Suppressor macrophage (primary cell): ENCODE measurements at places on chromosomes 3 and 15.

DNA sequence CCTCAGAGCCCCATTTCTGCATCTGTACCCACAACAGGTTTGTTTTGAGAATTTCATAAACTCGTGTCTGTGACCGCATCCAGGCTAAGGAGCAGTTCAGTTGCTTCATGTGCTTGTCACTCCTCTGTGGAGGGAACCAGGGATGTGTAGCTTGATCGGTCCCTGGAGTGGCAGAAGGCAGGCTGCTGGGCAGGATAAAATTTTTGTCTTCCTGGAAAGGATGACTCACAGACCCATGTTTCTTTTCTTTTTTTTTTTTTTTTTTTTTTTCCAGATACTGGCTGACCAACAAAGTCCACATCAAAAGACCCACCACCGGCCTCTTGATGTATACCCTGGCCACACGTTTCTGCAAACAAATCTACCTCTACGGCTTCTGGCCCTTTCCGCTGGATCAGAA is 70.1 kb downstream of the ST8SIA2 start:
- DNase-seq = no peak

DNA sequence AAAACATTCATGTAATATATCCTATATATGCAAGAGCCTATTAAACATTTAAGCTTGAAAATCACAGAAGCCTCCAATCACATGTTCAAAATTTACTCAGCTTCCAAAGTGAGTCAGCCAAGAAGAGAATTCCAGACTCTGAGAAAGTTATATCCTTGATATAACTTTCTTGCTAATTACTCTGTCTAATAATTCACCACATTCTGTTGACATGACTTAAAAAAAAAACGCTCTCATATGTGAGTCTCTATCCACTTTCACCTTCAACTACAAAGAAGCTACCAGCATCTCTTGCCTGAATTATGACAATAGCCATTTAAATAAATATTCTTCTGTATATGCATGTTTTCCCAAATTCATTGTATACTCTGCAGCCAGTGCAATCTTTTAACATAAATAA is 1116.3 kb upstream of the CADM2 start:
- DNase-seq = no peak

DNA sequence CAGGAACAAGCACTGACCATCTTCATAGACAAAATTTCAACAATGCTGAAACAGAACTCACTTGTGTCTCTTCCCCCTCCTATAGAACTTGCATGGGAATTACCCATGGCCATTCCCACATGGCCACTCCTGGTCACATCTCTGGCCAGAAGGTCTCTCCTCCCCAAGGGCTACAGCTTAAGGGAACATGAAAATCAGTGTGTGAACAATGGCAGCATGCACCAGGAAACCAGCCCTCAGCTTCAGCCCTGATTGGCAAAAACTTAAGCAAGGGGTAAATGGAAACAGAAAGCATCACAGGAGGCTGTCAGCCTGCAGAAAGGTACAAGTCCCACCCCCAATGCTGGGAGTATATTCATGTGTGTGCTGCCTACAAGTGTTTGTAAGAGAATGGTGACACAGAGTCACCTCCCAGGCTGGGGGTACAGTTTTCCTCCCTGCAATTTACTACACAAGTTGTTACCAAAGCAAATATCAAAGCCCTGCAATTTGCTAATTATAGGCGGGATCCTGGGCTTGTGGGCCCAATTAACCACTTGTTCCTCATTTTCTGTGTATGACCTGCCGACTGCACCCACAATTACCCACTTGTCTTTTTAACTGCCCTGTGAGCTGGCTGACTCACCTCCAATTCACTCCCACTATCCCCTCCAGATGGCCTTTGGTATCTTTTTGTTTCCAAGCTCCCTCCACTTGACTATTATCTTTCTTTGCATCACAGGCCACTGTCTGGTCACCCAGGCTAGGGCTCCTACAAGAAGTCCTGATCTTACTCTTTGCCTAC is 84.4 kb upstream of the HES1 start:
- DNase-seq = peak; percentile 94

- peak; percentile 33 for DNase-seq
These were observed 10.9 kb upstream of the OXTR start for GRCh38 chr3:8780279-8780678.

DNA sequence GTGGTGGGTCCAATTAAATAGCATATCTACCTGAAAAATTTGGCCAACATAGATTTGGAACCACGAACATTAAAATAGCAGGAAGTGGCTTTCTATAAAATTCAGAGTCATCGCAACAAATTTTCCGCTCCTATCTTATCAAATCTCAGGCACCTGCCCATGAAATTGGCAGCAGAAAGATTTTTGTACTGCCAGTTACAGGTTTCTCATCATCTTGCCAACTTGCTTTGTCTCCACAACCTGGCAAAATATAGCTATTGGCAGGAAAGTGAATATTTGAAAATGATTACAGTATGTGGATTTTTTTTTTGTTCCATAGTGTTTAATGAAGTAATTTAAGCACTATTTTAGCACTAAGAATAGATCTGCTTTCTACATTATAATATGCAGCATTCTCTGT is 161.6 kb upstream of the LRRC3B start:
- DNase-seq = no peak

- DNase-seq = no peak
These were observed 258.9 kb downstream of the XXYLT1 start for GRCh38 chr3:195012100-195012499.

DNA sequence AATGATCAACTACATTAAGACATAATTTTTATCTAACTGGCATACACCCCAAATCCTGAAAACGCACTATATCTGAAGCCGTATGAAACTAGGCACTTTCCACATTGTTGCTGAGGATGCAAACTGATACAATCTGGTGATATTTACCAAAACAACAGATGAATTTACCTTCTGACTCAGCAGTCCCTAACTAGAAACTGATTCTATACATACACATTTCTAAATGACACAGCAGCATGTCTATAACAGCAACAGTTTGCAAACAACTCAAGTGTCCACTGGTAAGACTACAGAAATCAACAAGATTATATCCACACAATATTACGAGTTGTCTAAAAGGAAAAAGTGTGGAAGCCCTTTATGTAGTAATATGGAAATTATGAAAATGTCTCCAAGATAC is 22.9 kb downstream of the SECISBP2L start:
- DNase-seq = no peak

GRCh38 chr3:139226731-139227130 is 117.1 kb upstream of the MRPS22 start:
- DNase-seq = no peak

GRCh38 chr3:58044691-58045483 is 36.7 kb downstream of the FLNB start:
- no peak for DNase-seq

DNA sequence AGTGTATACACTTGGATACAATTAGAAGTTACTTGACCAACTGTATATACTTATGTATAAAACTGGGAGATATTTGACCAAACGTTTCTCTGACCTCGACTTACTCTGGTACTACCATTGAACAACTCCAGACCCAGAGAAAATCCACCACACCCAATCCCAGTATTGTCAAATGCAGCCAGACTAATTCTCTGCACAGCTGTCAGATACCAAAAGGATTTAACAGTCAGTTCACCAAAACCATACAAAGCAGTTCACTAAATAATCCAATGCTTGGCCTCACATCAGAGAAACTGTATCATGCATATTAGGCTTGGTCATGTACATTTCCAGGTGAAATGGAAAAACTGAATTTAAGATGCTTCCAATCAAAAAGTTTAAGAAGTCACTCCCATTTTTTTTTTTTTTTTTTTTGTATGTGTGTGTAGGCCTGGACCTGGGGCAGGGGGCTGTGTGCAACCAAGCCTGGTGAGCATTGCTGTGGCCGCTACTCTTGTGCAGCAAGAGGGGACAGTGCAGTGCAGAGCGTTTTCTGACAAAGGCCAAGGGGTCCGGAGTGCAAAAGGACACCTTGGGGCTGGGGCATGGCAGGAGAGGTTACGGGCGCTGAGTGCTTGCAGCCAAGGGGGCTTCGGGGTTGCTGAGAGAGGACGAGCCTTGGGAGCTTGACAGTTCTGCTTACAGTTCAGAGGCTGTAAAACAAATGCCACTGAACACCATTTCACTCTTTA is 1.4 kb downstream of the TOMM70 start:
- no peak for DNase-seq

DNA sequence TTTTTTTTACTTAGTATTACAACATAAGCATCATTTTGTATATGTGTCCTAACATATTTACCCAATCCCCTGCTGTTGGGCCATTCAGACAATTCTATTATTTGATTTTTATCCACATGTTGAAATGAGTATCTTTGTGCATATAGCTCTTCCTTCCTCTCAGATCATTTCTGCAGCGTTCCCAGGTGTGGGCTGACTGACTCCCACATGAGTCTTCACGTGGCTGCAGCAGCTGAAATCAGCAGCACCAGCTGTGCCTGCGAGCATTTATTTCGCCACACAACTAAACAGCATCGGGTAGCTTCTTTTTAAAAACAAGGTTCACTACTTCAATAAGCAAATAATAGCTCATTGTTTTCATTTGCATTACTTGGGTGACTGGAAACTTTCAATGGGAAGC is 44.5 kb upstream of the PDE8A start:
- DNase-seq = peak; percentile 59

DNA sequence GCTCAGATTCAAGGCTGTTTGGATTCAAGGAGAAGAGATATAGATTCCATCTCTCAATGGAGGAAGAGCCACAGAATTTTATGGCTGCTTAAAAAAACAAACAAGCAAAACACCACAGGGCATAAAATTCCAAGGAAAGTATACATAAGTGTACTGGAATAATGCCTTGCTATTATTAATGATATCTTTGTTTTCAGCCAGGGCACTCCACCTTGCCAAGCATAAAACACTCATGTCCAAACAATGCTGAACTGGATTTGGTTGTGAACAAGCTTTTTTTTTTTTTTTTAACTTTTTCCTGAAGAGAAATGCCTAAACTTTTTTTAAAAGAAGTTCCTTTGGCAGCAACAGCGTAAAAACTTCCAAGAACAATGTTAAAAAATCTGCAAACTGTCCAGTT is 4.8 kb upstream of the CLSTN2 start:
- DNase-seq = no peak

- DNase-seq = no peak
These were observed 462.4 kb upstream of the THBS1 start for GRCh38 chr15:39118510-39118909.

DNA sequence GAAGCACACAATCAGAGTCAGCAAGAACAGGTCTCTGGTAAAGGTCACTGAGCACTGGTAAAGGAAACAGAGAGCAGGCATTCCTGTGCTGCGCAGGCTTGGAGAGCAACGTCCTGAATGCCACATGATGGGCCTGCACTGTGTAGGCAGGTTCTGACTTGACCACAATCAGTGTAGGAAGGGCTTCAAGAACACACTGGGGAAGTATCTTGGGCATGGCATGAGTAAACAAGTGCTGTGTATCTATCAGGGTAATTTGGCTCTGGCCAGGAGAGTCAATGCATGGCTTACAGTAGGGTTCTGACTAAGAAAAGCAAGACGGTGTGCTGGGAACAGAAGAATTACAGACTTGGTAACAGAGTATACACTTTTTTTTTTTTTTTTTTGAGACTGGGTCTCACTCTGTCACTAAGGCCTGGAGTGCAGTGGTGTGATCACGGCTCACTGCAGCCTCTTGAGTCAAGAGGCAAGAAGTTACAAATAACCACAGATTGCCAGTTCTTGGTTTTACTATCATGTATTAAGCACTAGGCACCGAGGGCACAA is 30.6 kb downstream of the TBC1D2B start:
- DNase-seq = peak; percentile 92

GRCh38 chr3:10288575-10288960 is 4.2 kb downstream of the GHRL start:
- DNase-seq = no peak

DNA sequence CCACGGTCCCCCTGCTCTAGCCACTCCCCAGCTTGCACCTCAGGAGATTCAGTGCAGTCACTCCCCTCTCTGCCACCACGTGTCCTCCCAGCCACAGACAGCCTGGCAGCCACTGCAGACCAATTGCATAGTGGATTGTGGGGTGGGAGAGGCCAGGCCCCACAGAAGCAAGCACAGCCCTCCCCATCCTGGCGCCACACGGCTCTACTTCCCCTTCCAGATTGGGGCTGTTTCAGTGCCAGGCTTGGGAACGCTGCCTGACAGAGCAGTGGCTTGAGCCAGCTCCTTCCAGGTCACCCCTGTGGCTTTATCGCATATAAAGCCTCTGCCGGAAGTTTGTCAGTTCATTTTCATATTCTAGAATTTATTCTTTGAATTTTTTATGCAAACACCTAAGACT is 90.7 kb downstream of the TMEM266 start:
- peak; percentile 80 for DNase-seq

DNA sequence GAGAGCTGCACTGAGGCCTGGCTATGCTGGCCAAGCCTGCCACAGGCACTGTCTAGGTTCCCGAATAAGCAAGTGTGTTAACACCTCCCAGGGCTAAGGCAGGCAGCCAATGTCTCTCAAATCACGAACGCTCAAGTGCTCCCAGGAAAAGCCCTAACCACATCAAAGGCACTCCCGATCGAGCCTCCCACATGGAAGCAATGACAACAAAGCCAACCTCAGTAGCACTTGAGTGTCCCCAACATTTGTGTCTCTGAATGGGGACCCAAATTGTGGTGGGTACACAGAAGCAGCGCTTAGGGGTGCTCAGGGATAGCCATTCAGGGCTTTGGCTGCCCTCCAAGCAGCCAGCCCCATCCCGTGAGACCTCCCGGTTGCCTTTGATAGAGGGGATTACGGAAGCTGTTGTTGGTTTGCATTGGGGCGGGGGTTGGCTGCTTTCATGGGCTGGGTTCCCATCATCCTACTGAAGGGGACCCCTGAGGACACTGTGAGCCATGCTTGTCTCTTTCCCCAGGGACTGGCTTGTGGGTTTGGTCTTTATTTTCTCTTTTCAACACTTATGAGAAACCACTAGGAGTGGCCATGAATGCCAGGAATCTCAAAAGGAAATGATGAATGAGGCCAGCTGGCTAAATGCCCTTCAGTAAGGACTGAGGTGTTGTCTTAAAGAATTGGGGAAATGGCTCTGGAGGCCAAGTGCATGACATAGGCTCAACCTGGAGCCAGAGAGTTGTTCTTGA is 234.1 kb upstream of the FEZF2 start:
- DNase-seq = no peak

DNA sequence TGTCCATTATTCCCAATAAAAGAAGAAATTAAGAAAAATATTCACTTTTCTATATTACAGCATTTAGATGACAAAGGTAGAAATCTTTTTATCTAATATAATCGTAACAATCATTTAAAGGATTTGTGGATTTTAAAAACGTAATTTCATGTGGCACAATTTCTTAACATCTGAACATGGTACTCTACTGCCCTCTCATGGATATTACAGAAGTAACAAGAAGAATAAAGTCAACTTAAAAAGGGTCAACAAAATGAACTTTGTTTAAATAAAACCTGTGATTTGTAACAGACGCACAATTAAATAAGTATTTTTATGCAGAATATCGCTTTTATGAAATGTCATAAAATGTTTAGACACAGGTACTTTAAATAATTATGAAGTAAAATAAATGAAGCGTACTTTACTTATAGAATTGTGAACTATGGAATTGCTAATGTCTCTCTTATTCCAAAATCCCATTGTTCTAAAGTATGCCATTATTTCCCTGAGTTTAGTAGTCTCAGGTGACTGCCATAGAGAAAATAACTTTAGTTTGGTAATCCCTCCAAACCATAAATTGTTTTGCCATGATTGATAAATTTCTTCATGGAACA is 366.8 kb upstream of the ZNF385D start:
- peak; percentile 65 for DNase-seq
